Uterus (tissue), 4 donors: ENCODE measurements at places on chromosomes 7 and 10. TPM values are rescaled to one million over a fixed set of nuclear protein-coding genes. Genes with fewer than 3 reads are reported as not detected.

DNA sequence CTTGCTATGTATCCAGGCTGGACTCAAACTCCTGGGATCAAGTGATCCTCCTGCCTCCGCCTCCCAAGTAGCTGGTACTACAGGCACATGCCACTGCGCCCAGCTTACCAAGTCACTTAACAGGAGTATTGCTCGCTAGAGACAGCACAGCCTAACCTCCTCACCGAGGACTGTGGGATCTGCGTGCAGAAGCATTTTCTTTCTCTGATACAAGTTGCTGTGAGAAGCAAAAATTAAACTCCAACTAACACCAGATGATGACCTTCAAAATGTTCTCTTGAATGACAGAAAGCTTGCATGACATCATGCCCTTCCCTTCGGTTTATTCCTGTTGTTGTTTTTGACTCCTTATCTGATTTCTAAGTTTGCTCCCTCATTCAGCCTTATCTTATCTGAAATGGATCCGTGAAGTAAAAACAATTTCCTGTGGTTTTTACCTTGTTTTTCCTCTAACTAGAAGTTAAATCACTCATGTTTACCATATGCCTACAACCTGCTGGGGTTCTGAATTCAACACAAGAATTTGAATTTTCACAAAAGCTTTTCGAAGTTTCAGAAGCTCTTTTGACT lies 94.4 kb upstream of the KIF5B start:
- no peak overlapping the region for H3K4me3 ChIP-seq

- DNase-seq = no peak
- no peaks in the 10 kb centered on the region for H3K27me3 ChIP-seq
- no peaks in the 10 kb centered on the region for H3K4me1 ChIP-seq
- H3K36me3 ChIP-seq = no peaks in the 10 kb centered on the region
Measured at GRCh38 chr10:128032466-128032865, 93.8 kb downstream of the MKI67 start.

GRCh38 chr10:70652761-70653657 lies 19.3 kb upstream of the ADAMTS14 start:
- H3K4me1 ChIP-seq = no peaks in the 10 kb centered on the region
- no peak for DNase-seq
- H3K4me3 ChIP-seq = no peak overlapping the region
- H3K36me3 ChIP-seq = no peaks in the 10 kb centered on the region
- H3K27ac ChIP-seq = no peak overlapping the region

Gene SHLD2
- total RNA-seq = 21.8 TPM

GRCh38 chr7:17774716-17775288 lies 165.5 kb downstream of the SNX13 start:
- no peak overlapping the region for H3K27ac ChIP-seq
- DNase-seq = no peak
- H3K4me1 ChIP-seq = no peaks in the 10 kb centered on the region
- no peak overlapping the region for H3K4me3 ChIP-seq
- H3K27me3 ChIP-seq = no peaks in the 10 kb centered on the region

DNA sequence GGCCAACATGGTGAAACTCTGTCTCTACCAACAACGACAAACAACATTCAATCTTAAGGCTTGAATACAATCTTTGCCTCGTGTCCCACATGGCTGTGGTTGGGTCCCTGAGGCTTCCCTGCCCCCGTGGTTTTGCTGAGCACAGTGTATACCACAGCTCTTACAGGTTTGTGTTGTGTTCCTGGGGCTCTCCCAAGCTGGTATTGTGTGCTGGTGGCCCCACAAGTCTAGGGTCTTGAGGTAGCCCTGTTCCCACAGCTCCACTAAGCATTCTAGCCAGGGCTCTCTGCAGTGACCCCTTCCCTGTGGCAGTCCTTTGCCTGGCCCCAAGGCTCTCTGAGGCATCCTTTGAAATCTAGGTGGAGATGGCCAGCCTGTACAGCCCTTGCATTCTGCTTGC lies 68.0 kb upstream of the CCNY start:
- no peak overlapping the region for H3K27ac ChIP-seq
- no peaks in the 10 kb centered on the region for H3K36me3 ChIP-seq
- H3K27me3 ChIP-seq = no peaks in the 10 kb centered on the region
- no peak for DNase-seq
- no peak overlapping the region for H3K4me3 ChIP-seq

Gene PRKAR2B
- total RNA-seq = 21.8 TPM

DNA sequence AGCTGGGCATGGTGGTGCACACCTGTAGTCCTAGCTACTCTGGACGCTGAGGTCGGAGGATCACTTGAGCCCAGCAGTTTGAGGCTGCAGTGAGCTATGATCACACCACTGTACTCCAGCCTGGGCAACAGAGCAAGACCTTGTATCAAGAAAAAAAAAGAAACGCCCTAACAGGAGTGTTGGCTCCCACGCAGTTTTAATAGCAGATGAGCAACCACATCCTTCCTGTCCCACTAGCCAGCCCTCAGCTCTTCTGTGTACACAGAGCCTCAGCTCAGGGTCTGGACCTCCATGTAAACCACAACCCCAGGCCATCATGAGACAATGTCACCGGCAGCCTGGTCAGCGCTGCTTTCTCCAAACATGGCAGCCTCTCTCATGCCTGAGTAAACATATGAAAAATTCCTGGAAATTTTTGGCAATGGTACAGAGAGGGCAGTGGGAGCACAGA lies 108.2 kb downstream of the PIP4K2A start:
- H3K4me1 ChIP-seq = no peaks in the 10 kb centered on the region
- no peak overlapping the region for H3K4me3 ChIP-seq
- no peaks in the 10 kb centered on the region for H3K36me3 ChIP-seq
- H3K27ac ChIP-seq = no peak overlapping the region

DNA sequence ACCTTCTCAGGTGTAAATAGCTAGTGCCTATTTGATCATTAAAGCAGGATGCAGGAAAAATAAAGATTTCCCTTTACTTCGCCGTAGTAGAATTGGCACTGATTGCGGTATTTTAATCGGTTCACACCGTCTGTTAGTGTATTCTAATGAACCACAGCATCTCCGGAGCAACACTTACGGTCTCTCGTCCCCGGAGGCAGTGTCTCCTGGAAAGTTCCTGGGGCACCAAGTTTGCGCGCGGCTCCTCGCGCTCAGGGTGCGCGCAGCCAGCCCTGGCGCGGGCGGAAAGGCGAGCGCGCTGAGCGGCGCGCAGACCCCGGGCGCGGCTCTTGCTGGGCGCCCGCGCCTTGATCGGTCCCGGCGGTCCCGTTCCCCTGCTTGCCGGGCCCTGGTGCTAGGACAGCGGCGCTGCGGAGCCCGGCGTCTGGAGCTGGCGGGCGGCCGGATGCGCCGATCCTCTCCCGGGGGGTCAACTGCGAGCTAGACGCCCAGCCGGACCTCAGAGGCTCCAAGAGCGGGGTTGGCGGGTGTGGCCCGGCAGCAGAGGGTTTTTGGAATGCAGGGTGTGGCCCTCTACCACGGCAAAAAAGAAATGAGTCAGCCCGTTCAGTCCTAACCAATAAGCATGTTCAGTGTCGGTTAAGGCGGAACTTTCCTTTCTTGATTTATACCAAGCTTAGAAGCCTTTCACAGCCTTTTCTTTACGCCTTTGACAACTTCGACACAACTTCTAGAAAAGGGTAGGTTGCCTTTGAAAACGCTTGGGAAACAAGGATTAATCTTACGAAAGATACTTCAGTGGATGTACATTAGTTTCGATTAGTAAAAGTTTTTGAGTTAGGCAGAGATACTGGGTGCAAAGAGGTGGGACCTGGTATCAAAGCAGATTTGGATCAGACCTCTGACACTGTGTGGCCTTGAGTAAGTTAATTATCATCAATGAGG lies 166.8 kb upstream of the ASAH2 start:
- peak overlapping the region; percentile 67 for H3K4me3 ChIP-seq
- peak overlapping the region; percentile 79 for H3K27ac ChIP-seq
- H3K4me1 ChIP-seq = no peaks in the 10 kb centered on the region
- H3K36me3 ChIP-seq = no peaks in the 10 kb centered on the region

Gene EFCAB10
- total RNA-seq = not detected

- H3K4me3 ChIP-seq = no peak overlapping the region
- DNase-seq = no peak
- H3K36me3 ChIP-seq = no peaks in the 10 kb centered on the region
- H3K4me1 ChIP-seq = no peaks in the 10 kb centered on the region
- no peak overlapping the region for H3K27ac ChIP-seq
Measured at GRCh38 chr10:130741901-130742855, 569.3 kb downstream of the TCERG1L start.

Gene COL13A1
- not detected for total RNA-seq

DNA sequence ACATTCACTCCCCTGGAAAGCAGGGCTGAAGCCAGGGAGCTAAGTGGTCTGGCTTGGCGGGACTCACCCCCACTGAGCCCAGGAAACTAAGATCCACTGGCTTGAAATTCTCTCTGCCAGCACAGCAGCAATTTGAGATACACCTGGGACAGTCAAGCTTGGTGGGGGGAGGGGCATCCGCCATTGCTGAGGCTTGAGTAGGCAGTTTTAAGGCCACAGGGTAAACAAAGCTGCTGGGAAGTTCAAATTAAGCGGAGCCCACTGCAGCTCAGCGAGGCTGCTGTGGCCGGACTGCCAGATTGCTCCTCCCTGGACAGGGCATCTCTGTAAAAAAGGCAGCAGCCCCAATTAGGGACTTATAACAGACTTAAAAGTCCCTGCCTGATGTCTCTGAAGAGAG lies 108.2 kb upstream of the FAM13C start:
- no peak overlapping the region for H3K27ac ChIP-seq
- DNase-seq = no peak
- H3K4me3 ChIP-seq = no peak overlapping the region
- H3K36me3 ChIP-seq = no peaks in the 10 kb centered on the region

Gene KCNH2
- total RNA-seq = 12.9 TPM

DNA sequence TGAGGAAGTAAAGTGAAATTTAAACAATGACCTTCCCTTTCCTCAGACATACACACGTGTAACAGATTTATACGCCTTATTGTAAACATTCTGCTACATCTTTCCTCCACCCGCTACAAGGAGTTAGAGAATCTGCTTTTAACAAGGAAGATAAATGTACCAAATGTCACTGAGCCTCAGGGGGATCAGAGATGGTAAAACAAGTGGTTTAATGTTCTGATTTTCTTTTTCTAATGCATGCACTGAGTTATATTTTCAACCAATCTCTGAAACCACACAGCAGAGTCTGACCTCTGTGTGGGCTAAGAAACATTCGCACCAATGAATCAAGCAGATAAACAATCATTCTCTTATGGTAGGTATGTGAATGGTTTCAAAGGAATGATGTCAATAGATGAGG lies 599.5 kb downstream of the ARL4A start:
- no peak overlapping the region for H3K27ac ChIP-seq
- H3K4me1 ChIP-seq = no peaks in the 10 kb centered on the region
- no peaks in the 10 kb centered on the region for H3K27me3 ChIP-seq
- no peaks in the 10 kb centered on the region for H3K36me3 ChIP-seq

GRCh38 chr10:17616403-17617030 lies 657 bp downstream of the HACD1 start:
- no peaks in the 10 kb centered on the region for H3K27me3 ChIP-seq
- DNase-seq = peak; percentile 56
- no peaks in the 10 kb centered on the region for H3K36me3 ChIP-seq
- H3K4me3 ChIP-seq = peak overlapping the region; percentile 71
- H3K27ac ChIP-seq = peak overlapping the region; percentile 79

Gene TMEM184A
- 2.8 TPM for total RNA-seq

- DNase-seq = no peak
- no peak overlapping the region for H3K4me3 ChIP-seq
- no peaks in the 10 kb centered on the region for H3K27me3 ChIP-seq
- H3K4me1 ChIP-seq = no peaks in the 10 kb centered on the region
- no peak overlapping the region for H3K27ac ChIP-seq
Measured at GRCh38 chr7:117667456-117667855, 187.6 kb downstream of the CFTR start.

DNA sequence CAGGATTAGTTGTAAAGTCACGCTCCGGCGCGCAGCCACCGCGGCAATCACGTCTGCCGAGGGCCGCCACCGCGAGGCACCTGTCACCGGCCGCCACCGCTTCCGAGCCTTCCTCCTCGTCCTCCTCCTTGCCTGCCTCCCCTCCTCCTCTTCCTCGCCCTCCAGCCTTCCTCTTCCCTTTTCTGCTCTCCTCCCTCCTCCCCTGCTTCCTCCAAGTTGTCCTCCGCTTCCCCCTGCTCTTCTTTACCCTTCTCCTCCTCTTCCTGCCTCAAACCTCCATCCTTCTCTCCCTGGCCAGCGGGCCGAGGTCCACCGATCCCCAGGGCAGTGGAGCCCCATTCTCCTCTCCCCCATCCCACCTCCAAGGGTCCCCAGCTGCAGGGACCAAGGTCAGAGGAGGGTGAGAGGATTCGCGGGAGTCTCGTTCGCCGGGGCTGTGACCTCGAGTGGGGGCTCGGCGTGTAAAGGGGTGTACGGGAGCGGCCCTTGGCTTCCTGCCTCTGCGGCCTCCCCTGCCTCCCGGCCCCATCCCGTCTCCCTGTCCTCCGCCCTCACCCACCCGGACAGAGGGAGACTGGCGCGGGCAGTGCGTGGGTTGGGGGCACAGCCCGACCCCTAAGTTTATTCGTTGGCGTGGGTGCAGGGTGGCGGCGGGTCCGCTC lies 89.5 kb upstream of the PAX2 start:
- H3K27ac ChIP-seq = no peak overlapping the region
- no peak for DNase-seq
- no peaks in the 10 kb centered on the region for H3K36me3 ChIP-seq
- peaks cover 62% of the 10 kb centered on the region for H3K27me3 ChIP-seq

DNA sequence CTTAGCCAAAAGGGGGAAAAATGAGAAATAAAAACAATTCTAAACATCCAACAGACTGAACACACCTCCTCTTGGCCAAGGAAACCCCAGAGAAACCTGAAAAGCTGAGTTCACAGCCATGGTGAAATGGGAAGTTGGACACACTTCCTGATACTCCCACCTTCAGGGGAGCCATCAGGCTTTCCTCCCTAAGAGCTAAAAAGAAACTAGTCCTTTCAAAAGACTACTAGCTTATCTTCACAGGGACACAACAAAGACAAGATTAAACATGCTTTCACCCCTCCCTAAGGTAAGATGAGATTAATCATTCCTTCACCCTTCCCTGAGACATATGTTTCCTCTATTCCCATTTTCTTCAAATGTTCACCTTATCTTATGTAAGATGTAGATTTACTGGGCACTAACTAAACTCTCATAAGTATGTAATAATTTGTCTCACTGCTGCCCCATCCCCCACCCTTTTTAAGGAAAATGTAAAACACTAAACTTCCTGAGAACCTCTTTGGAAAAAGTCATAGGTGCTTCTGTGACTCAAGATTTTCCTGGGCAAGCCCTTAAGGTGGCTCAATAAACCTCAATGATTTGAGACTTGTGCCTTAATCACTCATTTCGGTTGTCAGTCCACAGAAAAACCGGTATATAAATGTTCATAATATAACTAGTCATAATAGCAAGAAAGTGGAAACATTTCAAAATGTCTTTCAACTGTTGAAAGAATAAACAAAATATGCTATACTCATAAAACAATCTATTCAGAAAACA lies 40.5 kb downstream of the HTR7 start:
- no peak overlapping the region for H3K4me3 ChIP-seq
- H3K4me1 ChIP-seq = no peaks in the 10 kb centered on the region
- H3K36me3 ChIP-seq = no peaks in the 10 kb centered on the region

Gene SLC39A12
- not detected for total RNA-seq

Gene ACTA2
- 3,221 TPM for total RNA-seq

Gene ELAPOR2
- 16.2 TPM for total RNA-seq
